ENCODE measurements at places on chromosomes 13 and 19.

GRCh38 chr13:80901111-80901510 lies 560.2 kb upstream of the SPRY2 start:
- DNase-seq, result no peak

DNA sequence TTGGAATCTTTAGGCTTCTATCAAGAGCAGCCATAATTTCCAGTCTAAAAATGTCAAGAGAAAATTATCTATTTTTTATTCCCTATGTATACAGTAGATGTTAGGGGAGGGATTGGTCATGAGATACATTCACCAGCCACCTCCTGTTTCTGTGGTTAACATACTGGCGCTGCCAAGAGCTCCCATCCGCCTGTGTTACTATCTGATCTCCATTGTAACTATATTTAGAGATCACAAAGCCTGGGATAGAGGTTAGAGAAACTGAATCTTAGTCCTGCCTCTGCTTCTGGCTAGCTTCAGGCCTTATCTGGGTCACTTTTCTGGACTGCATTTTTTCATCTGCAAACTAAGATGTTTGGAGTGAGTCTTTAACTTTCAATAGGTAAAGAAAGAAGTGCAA lies 46.3 kb downstream of the POLR1D start:
- DNase-seq, result no peak

GRCh38 chr19:24140099-24140498 lies 53.1 kb downstream of the ZNF254 start:
- no peak for DNase-seq

DNA sequence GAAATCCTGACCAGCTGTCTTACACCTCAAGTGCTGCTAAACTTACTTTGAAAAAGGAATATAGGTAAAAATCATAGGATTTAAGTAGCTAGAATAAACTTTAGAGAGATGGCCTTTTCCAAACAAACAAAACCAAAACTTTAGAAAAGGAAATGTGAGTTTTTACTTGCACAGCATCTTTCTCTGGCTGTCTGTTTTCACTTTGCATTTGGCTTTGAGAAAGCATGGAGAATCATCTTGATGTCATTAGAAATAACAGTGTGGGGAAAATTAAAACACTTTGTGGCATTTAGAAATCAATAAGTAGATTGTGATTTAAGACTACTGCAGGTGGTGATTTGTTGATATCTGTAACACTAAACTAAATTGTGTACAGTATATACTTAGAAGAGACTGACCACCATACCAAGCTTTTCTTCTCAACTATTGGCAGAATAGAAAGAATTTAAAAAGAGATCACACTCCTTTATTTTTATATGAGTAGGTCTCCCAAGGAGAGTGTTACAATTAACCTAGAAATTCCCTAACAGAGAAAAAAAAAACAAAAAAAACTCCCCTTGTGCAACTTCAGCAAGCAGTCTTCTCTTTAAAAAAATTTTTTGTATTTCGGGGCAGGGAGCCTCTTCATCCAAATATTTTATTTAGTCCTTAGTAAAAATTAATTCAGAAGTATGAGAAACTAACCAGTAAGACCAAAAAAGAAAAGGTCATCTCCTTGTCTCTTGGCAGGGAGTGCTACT lies 6.1 kb downstream of the WDFY2 start:
- DNase-seq, result no peak

DNA sequence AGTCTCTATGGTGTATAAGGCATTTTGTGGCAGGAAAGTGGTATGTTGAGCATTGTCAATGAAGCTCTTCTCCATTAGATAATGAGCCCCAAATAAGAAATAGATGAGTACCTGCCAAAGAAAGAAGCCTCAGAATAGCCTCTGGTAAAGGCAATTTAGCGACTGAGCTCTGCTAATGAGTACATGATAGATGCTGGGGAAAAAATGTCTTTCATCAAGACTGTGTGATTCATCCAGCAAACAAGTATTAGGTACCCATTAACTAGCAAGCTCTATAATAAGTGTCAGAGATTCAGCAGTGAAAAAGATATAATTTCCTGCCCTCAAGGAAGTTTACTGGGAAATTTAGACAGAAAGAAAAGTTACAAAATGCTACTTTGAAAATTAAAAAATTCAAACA lies 294.6 kb downstream of the ITGBL1 start:
- no peak for DNase-seq

DNA sequence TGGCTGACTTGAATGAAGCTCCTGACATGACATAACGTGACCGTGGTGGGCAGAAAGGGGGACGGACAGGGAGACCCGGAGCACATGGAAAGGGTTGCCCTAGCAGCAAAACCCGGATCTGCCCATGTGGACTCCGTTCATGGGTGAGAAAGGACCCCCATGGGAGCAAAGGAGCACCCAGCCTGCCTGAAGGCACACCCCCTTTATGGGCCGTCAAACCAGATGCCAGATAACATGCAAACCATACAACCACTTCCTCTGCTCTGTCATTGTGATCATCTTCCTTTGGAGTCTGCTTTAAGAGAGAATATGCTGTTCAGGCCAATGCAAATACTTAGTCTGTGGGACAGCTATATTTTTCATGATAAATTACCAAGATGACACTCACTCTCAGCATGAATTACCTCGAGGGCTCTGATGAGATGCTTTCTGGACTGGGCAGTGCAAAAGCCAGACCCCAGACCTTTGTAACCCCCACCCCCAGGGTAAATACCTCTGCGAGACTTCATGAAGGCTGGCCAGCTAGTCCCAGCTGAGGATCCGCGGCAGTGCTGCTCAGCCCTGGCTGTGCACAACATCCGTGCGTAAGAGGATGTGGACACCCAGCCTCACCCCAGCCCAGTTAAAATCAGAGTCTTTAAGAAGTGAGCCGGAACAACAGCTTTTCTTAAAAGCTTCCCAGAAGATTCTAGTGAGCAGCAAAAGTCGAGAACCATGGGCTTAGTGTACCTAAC lies 126.6 kb downstream of the USP12 start:
- no peak for DNase-seq

DNA sequence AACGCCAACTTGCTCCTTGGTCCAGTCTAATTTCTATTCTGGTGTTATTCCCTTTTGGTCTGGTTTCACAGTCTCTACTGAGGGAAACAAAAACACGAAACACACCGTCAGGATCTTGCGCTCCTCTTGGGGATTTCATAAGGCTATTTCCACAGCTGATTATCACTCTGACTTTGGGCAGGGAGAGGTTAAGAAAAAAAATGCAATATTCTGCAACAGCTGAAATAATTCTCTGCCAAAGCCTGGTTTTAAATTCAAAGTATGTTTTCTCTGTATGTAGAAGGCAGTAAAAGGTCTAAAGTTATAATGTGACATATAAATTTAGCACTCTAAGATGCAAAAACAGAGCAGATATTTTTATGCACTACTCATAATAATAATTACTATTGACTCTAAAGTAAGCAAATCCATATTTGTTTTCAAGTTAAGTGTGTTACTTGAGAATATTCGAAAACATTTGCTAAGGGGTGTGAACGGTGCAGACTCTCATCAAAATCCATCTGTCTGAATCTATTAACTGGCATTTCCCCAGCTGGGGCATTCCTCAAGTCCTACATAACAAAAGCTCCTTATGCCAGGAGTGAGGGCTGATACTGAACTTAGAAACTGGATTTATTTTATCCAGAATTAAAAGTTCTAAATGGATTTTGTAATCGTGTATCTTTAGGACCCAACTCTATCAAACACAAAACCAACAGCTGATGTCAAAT lies 38.4 kb upstream of the STARD13 start:
- DNase-seq, result no peak

GRCh38 chr13:112638919-112639318 lies 50.9 kb upstream of the ATP11A start:
- DNase-seq, result no peak

- no peak for DNase-seq
Observed at GRCh38 chr13:114016321-114017027, 42.6 kb upstream of the C13orf46 start.

Measured in activated T-cell treated with anti-CD3 and anti-CD28 coated beads for 48 hours (primary cell).